ENCODE measurements at places on chromosomes 2 and 18. TPM values are rescaled to one million over a fixed set of nuclear protein-coding genes. Genes with fewer than 3 reads are reported as not detected.

The DSG1 gene
- total RNA-seq, result 1.8 TPM

The DQX1 gene
- 42.6 TPM for total RNA-seq

The ADAM23 gene
- 0.87 TPM for total RNA-seq

- DNase-seq, result no peak
- no peaks in the 10 kb centered on the region for H3K36me3 ChIP-seq
- peak overlapping the region; percentile 45 for H3K27ac ChIP-seq
- H3K4me1 ChIP-seq, result peaks cover 45% of the 10 kb centered on the region
- no peaks in the 10 kb centered on the region for H3K27me3 ChIP-seq
- H3K4me3 ChIP-seq, result no peak overlapping the region
Measured at GRCh38 chr18:48548921-48549320, 10.1 kb downstream of the CTIF start.

GRCh38 chr18:77199707-77200106, 49.9 kb upstream of the GALR1 start:
- no peak for DNase-seq
- no peak overlapping the region for H3K27ac ChIP-seq
- H3K27me3 ChIP-seq, result no peaks in the 10 kb centered on the region
- no peak overlapping the region for H3K4me3 ChIP-seq
- no peaks in the 10 kb centered on the region for H3K36me3 ChIP-seq

GRCh38 chr2:228545748-228546145, 364.3 kb upstream of the SPHKAP start:
- H3K4me1 ChIP-seq, result no peaks in the 10 kb centered on the region
- DNase-seq, result no peak
- H3K4me3 ChIP-seq, result no peak overlapping the region
- H3K27ac ChIP-seq, result no peak overlapping the region
- no peaks in the 10 kb centered on the region for H3K27me3 ChIP-seq

GRCh38 chr2:237471438-237472186, 15.4 kb upstream of the MLPH start:
- H3K4me3 ChIP-seq, result no peak overlapping the region
- peaks cover 37% of the 10 kb centered on the region for H3K4me1 ChIP-seq
- no peaks in the 10 kb centered on the region for H3K36me3 ChIP-seq
- no peak overlapping the region for H3K27ac ChIP-seq
- no peaks in the 10 kb centered on the region for H3K27me3 ChIP-seq

DNA sequence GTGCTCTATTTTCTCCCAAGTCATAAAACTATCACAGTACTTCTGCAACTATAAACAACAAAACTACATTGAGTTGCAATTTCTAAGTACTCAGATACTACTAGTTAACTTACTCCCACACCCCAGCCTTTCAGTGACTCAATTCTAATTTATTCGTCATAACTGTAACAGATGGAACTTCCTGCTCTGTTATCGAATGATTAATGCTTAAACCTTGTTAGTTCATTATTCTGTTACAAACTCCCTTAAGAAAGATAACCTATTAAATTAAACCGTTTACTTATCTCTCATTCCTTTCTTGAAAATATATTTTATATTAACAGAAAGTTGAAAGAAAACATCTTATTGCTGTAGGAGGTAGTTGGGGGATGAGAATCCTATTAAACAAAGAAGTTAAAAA, 17.0 kb downstream of the TNFAIP6 start:
- H3K27ac ChIP-seq, result no peak overlapping the region
- DNase-seq, result no peak
- H3K4me1 ChIP-seq, result no peaks in the 10 kb centered on the region

DNA sequence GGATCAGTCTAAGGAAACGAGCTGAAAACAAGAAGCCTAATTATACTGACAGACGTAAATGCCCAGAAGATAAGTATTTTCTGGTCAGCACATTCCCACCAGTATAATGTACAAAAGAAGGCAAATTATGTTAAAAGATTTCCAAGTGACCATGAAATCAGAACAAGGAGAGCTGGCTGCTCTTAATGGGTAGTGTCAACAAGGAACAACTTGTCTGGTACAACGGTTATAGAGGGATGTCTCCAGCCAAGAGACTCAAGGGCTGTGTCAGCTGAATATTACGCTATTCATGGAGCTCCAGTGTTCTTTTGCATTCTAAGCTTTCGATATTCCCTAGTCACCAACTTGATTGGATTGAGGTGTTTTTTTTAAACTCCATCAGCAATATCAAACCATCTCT, 8.6 kb upstream of the L3MBTL4 start:
- no peak for DNase-seq
- H3K4me3 ChIP-seq, result no peak overlapping the region
- no peaks in the 10 kb centered on the region for H3K36me3 ChIP-seq
- H3K27me3 ChIP-seq, result no peaks in the 10 kb centered on the region
- no peaks in the 10 kb centered on the region for H3K4me1 ChIP-seq

Data from stomach (tissue), 19 donors.